ENCODE measurements at places on chromosomes 2 and 18.

DNA sequence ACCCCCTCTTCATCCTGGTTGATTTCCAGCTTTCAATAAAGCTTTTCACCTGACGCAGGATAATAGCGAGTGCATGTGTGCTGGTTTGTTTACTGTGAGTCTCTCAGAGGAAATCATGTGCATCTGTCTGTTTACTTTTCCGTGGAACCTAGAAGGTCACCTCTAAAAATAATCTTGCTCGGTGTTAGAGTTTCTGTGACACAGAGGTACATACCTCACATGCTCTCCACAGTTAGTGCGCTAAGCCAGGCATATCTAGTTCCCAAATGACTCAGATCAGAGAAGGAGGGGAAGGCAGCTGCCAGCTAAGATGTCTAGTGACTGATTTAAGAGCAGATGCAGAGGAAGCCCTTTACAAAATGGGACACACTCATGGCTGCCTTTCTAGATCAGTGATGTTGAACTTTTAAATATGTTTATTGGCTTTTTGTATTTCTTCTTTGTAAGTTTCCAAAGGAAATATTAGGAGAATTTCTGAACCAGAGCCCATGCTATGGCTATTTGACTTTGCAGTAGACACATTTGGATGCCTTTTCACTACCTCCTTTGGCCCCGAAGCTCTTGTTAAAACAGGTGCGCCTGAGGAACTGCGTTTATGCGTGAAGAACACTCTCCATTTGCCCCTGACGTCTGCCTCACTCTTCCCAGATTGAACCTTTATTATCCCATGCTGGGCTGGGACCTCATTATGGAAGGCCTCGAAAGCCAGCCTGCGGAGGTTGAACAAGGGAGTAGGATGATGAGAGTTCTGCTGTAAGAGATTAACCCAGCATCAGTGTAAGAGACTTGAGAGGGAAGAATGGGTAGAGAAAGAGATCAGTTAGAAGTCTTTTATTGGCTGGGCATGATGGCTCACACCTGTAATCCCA is 145.6 kb downstream of the FAM161A start:
- DNase-seq, result no peak

DNA sequence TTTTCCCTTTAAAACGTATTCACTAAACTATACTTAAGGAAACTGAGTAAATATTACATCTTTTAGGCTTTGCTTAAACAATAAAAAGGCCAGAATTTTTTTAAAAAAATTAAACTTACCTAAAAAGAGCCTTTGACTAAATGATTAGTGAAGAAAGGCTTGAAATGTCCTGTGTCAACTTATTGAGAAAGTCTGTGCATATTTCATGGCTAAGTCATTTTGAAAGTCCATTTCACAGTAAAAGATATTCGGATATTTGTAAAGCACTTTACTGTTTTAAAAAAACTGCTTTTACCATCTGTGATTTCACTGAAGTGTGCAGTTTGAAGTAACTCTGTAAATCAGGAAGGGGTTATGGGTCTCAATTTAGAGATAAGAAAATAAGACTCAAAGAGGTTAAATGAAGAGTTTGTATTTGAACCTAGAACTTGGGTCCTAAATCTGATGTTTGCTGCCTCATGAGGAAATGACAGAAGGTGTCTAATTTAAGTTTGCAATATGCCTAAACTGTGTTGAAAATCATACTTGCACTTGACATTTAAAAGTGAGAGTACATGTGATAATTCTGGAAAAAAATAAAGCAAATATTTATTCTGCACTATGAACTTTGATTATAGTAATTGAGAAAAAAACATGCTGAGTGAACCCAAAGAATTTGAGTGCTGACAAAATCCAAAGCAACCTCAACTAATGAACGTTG is 50.5 kb downstream of the RAB27B start:
- DNase-seq, result no peak

GRCh38 chr2:124810132-124810531 is 785.0 kb downstream of the CNTNAP5 start:
- DNase-seq, result no peak

GRCh38 chr18:63301434-63301833 is 18.1 kb downstream of the BCL2 start:
- DNase-seq, result no peak

- no peak for DNase-seq
Observed at GRCh38 chr2:143907801-143908200, 612.1 kb downstream of the ZEB2 start.

DNA sequence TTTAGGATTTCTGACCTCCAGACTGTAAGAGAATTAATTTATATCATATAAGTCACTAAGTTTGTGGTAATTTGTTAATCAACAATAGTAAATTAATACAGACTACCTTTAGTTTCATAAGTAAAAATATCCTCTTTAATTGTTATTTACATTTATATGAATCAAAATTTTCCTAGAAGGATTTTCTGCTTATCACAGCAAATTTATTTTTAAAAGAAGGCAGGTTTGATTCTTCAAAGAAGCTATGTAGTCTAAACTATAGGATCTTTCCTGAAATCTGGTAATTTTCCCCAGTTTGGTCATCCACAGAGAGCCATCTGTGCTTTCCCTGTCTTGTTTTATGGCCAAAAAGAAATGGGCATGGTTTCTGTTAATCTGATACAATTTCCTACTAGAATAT is 13.1 kb upstream of the VRK2 start:
- DNase-seq, result no peak

- DNase-seq, result no peak
Observed at GRCh38 chr2:10095175-10095574, 15.0 kb upstream of the CYS1 start.

GRCh38 chr2:226423498-226423960 is 376.1 kb downstream of the IRS1 start:
- no peak for DNase-seq

DNA sequence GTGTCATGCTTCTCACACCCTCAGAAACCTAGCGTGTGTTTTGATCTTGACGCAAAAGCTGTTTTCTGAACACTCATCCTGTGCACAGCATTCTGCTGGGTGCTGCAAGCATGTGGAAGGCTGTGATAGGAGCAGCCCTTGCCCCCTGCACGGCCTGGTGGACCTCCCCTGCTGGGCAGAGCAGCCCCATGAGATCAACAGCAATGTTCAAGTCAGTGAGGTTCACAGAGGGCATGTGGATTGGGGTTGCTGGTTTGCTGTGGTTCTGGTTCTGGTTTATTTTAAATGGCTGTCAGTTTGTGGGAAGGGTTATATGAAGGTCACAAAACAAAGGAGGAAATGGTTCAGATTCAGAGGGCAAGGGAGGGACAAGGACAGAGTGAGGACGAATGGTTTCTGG is 71.3 kb downstream of the SOWAHC start:
- DNase-seq, result no peak

- no peak for DNase-seq
Observed at GRCh38 chr2:55010915-55011314, 39.3 kb downstream of the RTN4 start.

- no peak for DNase-seq
Observed at GRCh38 chr2:43333101-43333655, 106.8 kb upstream of the ZFP36L2 start.

DNA sequence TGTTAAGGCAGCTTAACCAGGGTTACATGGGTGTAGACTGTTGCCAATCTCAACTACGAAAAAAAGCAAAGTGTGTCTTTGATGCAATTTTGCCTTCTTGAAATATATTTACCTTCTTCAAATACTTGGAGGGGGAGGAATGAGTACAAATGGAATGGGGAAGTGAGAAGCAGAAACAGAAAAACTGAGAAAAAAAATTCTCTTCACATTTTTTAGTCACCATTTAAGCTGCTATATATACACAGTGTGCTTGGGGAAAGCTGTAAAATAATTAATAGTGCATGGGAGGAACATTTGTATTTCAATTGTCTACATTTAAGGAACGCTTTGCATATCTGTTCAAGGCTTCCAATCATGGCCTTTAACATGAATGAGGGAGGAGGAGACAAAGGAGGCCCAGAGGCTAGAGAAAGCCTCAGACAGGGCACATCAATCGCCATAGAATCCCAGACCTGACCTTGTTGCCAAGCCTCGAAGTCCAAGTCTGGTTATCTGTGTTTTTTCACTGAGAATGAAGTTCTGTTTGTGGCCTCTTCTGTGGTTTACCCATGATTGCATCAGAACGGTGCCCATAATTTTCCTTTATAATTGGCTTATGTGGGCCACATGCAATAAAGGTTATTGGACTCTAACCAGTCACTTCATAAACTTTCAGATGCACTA is 158.6 kb downstream of the PIK3C3 start:
- no peak for DNase-seq

DNA sequence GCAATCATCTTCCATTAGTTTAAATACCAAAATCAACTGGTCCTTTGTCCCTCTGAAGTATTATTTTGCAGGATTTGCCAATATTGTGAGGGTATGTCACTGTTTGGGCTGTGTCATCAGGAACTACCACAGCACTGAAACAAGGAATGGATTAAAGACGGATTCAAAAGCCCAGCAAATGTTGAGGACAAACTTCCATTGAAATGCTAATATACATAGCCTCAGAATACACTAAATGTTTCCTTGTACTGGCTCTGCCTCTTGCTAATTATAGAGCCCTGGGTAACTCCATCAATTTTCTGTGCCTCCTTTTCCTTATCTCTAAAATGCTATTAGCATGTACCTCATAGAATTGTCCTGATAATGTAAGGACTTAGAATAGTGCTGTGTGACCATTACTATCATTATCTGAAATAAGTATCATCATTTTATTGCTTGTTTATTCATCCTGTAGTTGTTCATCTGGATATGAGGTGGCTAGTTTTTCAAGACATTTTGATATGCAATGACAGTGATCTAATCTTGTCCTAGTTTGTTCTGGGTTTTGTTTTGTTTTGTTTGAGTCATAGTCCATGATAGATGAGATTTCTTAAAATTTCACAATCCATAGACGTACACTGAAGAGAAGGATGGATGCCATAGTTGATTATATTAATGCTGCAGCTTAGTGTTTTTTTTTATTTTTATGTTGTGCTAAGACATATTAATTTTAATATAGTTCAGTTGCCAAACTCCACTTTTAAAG is 333.4 kb upstream of the KCNH7 start:
- no peak for DNase-seq

GRCh38 chr2:205556357-205556756 is 125.9 kb upstream of the NRP2 start:
- DNase-seq, result no peak

DNA sequence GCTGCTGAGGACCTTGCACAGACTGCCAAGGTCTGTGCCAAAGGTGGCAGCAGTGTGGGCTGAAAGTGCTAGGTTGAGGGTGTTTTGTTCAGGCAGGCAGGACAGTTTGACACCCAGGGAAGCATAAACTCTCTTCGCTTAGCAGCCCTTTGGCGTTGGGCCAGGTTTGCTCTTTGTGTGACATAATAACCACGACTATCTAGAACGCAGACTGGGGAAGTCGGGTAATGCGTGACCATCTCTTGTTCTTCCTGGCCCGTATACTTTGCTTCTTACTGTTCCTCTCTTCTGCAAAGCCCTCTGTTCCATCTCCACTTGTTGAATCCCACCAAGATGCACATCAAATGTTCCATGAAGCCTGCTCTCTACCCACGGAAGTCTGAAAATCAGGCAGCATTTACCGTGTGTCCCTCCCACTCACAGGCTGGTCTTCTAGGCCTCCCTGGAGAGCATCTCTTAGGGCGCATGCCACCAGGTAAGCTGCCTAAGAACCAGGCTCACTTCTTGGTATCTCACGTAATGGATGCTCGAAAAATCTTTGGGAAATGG is 96.7 kb upstream of the LMAN1 start:
- DNase-seq, result no peak

- DNase-seq, result no peak
Observed at GRCh38 chr2:7026742-7027141, 109.5 kb downstream of the RNF144A start.

DNA sequence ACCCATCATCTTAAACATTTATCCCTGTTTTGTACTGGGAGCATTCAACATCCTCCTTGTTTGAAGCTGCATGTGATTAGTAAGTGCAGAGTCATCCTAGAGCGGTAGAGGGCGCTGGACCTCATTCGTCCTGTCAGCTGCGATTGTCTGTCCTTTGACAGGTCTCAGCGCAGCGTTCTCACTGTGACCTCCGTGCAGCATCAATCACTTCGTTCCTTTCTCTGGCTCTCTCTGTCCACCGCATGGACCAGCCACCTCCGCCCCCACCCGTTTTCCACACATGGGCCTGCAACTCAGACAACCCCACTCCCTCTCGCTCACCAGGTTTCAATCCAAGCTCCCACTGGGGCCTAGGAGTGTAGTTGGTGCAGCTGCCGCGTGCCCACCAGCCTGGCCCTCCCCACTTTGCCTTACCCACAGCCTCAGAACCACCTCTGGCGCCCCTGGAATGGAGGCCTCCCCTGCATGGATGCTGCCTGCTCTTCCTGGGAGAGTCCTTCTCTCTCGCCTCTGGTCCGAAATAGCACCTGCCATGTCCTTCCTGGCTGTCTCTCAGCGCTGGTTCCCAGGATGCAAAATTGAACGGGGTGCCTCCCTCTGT is 90.5 kb downstream of the NDUFA10 start:
- DNase-seq, result no peak

- DNase-seq, result no peak
Observed at GRCh38 chr2:893311-893710, 57.3 kb upstream of the SNTG2 start.

DNA sequence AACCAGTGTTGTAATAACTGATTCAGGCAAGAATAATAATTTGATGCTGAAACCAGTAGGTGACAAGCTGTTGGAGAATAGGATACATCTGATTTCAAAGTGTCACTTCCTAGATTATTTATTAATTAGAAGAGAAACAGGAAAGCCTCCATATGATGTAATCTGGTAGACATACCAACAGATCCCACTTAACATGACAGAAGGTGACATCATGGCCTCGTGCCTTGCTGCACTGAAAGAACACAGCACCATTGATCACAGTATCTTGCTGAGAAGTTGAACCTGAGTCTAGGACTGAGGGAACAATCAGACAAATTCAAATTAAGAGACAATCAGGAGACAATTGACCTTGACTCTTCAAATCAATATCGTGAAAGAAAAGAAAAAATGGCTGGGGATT is 131.6 kb upstream of the DLGAP1 start:
- no peak for DNase-seq

DNA sequence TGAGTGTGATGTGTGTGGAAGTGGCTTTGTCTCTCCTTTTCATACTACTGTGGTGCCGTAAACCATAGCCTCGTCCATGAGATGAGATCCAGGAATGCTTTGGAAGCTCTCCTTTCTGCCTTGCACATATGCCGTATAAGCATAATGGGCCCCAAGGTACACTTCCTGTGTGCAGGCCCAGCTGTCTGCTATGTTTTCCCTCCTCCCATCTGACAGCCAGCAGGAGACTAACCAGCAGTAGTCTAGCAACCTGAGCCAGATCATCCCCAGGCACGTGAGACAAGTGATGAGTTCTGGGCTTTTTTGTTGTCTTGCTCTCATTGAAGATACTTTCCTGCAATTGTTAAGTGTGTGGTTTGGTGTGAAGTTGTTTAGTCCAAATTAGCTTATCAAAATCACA is 555.5 kb upstream of the LRRTM4 start:
- DNase-seq, result no peak

- DNase-seq, result no peak
Observed at GRCh38 chr18:52313213-52313612, 26.8 kb upstream of the DCC start.

GRCh38 chr2:167271932-167272331 is 383.7 kb downstream of the XIRP2 start:
- no peak for DNase-seq

GRCh38 chr18:22977847-22978701 is 44.9 kb downstream of the RBBP8 start:
- DNase-seq, result no peak
